8988T (cell line): ENCODE measurements at places on chromosomes 1 and 21.

- no peak for DNase-seq
Observed at GRCh38 chr1:226135059-226135651, 51.4 kb downstream of the ACBD3 start.

- DNase-seq, result no peak
Observed at GRCh38 chr1:35564884-35565741, 7.5 kb downstream of the NCDN start.

DNA sequence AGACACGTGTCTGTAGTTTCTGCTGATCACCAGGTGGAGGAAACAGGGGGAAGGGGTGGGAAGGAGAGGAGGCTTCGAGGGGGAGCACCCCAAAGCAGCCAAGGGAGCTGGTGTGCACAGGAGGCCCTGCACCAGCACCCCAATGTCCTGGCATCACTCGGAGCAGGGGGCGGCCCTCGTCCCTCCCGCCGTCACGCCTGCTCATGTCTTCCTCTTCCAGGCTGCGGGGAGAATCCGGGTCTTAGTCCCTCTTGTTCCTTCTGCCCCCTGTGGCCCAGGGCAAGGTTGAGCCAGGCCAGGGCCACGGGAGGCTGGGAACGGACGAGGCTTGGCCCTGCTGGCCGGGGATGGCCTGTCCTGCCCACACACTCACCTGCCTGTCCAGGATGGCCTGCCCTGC, 21.4 kb upstream of the ARHGEF16 start:
- no peak for DNase-seq

GRCh38 chr1:185404291-185404690, 87.2 kb upstream of the IVNS1ABP start:
- no peak for DNase-seq

- DNase-seq, result no peak
Observed at GRCh38 chr1:15936025-15936424, 39.9 kb downstream of the ZBTB17 start.

DNA sequence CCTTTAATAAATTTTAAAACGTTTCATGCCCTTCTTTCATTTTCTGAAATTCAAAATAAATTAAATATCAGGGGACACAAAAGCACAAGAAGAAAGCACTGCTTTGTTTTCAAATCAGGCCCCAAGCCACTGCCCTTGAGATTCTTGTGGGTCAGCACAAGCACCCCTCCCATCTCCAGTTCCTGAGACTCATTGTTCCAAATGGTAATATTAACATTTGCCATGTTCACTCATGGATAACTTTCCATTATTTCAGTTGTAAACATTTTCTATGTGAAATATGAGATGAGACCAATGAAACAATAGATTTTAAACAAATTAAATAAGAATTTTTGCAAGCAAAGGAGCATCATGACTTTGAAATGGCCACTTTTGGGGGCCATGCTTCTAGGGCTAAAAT, 7.7 kb downstream of the OVAAL start:
- DNase-seq, result no peak

DNA sequence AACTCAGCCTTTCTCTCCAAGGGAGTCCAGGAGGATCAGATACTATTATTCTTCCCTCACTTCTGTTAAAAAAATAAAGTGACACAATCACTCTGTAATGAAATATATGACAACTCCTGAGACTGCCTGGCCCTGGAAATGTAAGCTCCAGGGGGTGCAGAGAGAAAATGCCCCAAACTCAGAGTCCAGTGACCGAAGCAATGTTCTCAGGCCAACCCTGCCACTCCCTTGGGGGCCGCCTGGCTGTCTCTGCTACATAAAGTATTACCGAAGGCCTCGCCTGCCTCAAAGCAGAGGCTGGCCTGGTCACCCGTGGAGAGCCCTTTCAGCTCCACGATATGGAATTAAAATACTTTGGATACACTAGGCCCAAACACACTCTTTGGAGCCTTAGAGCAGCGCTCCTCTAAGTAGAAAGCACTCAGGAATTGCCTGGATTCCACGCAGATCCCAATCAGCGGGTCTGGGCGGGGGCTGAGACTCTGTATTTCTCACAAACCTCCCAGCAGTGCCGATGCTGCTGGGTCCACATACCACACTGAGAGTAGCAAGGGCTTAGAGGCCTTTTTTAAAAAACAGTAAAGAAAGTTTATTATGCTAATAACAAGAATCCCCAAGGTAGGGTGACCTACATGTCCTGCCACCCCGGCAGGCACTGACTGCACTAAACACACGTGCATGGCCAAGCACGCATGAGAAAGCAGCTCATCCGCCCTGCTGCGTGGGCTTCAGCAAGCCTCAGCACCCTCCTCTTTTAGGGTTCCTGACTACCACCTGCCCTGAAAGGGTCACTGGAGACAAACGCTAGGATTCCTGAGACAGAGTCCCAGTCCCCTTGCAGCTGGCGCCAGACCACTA, 31.1 kb downstream of the TMCO4 start:
- DNase-seq, result no peak

DNA sequence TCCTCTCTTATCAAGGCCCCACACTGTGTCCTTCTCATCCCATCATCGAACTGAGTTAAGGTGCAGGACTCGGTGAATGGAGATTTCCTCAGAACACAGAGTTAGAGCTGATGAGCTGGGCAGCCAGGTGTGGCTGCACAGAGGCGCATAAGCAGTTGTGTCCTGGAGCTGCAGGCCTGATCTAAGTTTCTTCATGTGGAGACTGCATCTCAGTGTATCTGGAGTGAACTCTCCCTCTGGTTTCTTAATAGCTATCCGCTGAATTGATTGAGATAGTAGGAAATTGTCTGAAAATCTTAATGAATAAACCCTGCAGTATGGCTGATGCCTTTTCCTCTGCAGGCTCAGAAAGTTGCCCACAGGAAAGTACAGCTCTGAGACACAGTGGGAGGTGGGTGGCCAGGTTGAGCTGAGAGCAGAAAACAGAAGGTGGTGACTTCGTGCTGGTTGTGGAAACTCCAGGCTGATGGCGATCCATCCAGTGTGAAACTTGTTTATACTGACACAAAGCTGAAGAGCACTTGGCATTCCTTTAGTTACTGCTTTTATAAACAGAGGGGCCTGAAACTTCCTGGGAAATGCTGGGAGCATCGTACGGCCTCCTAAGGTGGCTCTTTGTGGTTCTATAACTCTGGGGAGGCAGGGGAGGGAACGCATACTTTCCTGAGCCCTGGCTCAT, 67.4 kb upstream of the F3 start:
- DNase-seq, result no peak

GRCh38 chr21:14321042-14321441, 61.9 kb downstream of the HSPA13 start:
- DNase-seq, result no peak

DNA sequence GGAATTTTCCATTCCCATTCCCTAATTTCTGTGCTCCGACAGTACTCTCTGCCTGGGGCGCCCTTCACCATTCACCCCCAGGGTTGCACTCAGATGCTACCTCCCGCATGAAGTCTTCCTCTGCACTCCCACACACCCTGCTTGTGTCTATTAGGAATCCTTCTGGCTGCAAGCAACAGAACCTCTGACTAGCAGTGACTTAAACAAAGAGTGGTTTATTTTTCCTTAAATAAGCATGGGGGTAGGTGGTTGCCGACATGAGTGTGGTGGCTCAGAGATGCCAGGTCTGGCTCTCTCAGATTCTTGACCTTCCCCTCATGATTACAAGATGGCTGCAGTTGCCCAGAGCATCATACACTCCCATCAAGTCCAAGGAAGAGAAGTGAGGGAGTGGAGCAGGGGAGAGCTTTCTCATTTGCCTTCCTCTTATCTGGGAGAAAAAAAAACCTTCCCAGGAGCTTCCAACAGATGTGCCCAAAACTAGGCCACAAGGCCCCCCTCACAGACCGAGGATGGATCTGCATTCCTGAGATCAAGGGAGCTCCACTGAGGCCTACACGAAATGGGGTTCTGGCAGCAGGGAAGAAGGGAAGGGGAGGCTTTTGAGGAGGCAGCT, 49.6 kb upstream of the LBR start:
- no peak for DNase-seq

- DNase-seq, result no peak
Observed at GRCh38 chr1:201140941-201141260, 13.4 kb downstream of the TMEM9 start.

DNA sequence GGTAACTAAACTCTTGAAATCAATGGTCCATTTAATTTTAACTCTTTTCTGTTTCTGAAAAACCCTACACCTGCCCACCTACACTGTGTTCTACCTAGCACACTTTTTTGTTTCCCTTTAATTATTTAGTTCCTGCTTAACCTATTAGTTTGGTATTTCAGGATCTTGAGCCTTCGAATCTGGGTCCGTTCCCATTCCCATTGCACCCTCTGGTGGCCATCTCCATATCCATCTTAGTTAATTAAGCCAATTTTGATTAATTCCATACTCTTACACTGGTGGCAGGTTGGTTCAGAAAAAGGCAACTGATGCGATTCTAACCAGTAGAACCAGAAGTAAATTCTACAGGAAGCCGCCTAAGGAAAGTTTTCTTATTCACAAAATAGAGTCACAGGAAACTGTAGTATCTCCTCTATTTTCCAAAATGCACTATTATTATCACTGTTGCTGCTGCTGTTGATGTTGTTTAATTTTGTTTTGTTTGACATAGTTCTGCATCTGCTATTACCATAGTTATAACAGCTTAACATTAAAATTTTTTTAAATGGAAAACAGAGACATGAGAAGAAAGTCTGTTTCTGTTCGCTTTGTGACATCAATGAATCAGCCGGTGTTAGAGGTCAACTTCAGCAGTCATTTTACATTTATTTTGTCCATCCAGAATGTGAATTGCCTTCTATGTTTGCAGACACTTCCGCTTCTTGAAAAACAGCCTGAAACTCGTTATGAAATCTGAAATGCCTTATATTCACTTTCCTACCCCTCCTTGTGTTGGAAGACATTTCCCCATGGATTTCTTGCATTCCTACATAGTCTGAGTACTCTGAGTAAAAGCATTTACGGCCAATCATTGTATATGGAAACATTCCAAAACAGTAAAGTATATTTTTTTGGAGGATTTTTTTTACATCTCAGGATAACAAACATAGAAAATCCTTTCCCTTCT, 115.5 kb upstream of the NCAM2 start:
- no peak for DNase-seq
